Natural killer cell (primary cell): ENCODE measurements at places on chromosomes 6 and 20. TPM values are rescaled to one million over a fixed set of nuclear protein-coding genes. Genes with fewer than 3 reads are reported as not detected.

Gene YTHDF1
- total RNA-seq, result 43.1 TPM

Gene WFDC2
- total RNA-seq, result not detected

GRCh38 chr20:20710443-20711315, 1.8 kb downstream of the RALGAPA2 start:
- no peak for DNase-seq

GRCh38 chr6:16067568-16067967, 61.3 kb upstream of the MYLIP start:
- DNase-seq, result no peak

DNA sequence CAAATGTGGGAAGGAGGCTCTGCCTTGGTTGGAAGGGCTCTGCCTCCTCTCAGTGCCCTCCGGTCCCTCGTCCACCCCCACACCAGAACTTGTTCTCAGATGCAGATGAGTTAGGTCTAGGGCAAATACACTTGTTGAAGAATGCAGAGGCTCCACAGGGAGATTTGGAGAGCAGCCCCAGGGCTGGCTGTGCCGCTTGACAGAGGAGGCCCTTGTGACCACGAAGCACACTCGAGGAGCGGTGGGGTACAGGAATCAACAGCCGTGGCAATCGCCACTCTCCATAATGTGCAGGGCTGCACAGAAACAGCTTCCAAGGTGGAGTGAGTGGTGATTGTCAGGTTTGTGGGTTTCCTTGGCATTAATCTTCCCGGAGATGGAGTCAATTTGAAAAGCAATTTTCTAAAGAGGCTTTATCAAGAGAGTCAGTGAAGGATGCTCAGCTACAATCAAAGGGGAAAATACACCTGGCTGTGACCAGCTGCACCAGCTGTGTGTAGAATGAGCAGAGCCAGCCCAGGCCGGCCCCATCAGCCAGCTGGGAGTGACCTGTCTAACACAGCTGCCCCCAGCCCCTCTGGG, 59.5 kb downstream of the BFSP1 start:
- DNase-seq, result no peak

Gene ECT2L
- 0.12 TPM for total RNA-seq

GRCh38 chr20:55882910-55883309, 122.4 kb downstream of the CBLN4 start:
- no peak for DNase-seq

- no peak for DNase-seq
Measured at GRCh38 chr6:14750059-14750661, 495.7 kb upstream of the JARID2 start.

Gene ABHD16A
- 92.0 TPM for total RNA-seq

Gene SPEF1
- total RNA-seq, result not detected

Gene OOEP
- total RNA-seq, result 1.1 TPM

GRCh38 chr6:121516331-121516730, 80.9 kb downstream of the GJA1 start:
- DNase-seq, result no peak

Gene RCAN2
- not detected for total RNA-seq

- DNase-seq, result peak; percentile 75
Measured at GRCh38 chr20:50804437-50805348, 9.8 kb downstream of the BCAS4 start.

- no peak for DNase-seq
Measured at GRCh38 chr6:107560657-107561056, 70.7 kb downstream of the SOBP start.

DNA sequence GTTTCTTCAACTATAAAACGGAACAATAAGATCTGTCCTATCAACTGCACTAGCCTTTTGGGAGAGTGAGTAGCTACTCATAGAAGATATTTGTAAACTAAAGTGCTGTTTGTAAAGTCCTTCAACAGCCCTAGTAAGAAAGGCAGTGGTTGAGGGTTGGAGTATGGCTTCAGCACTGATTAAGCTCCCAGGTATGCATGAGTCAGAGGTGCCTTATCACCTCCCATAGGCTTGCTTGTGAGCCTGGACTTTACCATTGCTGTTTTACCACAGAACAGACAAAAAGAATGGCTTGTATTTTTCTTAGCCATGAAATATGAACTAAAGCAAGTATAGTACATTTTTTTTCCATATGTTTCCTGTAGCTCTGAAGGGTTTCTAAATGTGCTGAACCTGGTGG, 44.1 kb downstream of the SAMD3 start:
- no peak for DNase-seq

- DNase-seq, result no peak
Measured at GRCh38 chr6:150211700-150212511, 69.1 kb downstream of the PPP1R14C start.

DNA sequence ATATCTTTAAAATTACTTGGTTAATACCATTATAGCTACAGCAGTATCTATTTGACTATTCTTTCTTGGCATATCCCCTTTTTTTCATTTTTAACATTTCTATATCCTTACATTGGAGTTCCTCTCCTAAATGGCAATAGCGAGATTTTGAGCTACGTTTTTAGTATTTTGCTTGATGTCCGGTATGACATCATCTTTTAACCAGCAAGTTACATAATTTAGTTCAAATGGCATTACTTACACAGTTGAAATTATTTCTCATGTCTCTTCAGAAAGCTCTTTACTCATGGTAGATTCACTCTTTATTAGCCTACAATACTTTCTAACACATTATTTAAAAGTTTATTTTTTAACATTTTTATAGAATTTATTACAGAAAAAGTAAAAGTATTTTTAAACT, 701.7 kb upstream of the EPHA7 start:
- no peak for DNase-seq

GRCh38 chr6:43013097-43013842, 476 bp downstream of the MEA1 start:
- no peak for DNase-seq

GRCh38 chr6:136420853-136421252, 129.4 kb downstream of the MAP7 start:
- DNase-seq, result no peak

- DNase-seq, result no peak
Measured at GRCh38 chr6:42026540-42026939, 23.8 kb upstream of the TAF8 start.

Gene AIF1
- 8.7 TPM for total RNA-seq

- DNase-seq, result peak; percentile 78
Measured at GRCh38 chr6:159978291-159979135, 9.6 kb downstream of the IGF2R start.

DNA sequence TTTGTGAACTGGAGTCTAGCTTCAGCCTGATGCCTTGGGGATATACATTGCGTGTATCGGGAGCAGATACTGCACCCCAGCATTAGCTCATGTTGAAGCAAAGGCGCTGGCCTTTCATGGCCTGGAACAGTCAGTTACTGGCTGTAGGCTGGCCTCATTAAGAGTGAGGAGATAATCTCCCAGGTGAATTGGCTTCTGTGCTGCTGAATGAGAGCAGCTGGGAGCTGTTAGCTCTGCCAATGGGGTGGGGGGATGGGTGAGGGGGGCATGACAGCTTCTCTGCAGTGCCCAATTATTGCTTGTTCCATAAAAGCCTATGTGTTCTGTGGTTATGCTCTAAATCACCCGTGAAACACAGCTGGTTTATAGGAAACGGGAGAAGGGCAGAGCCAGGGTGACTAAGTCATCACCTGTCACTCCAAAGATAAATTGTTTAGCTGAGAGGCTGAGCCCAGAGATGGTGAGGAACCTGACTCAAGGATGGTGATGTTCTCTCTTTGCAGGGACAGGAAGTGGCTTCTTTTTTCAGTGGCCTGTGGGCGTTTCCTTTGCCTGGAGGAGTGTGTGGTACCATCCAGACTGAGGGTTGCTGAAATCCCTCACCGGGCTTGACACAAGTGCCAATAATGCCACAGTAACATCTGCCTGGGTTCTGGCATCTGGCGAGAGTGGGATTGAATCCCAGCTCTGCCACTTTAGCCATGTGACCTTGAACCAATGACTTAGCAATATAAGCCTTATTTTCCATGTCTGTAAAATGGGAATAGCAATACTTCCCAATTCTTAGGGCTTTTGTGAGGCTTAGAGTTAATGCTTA, 170.8 kb downstream of the BCAS1 start:
- peak; percentile 78 for DNase-seq

- no peak for DNase-seq
Measured at GRCh38 chr6:57313711-57314471, 3.5 kb upstream of the PRIM2 start.

DNA sequence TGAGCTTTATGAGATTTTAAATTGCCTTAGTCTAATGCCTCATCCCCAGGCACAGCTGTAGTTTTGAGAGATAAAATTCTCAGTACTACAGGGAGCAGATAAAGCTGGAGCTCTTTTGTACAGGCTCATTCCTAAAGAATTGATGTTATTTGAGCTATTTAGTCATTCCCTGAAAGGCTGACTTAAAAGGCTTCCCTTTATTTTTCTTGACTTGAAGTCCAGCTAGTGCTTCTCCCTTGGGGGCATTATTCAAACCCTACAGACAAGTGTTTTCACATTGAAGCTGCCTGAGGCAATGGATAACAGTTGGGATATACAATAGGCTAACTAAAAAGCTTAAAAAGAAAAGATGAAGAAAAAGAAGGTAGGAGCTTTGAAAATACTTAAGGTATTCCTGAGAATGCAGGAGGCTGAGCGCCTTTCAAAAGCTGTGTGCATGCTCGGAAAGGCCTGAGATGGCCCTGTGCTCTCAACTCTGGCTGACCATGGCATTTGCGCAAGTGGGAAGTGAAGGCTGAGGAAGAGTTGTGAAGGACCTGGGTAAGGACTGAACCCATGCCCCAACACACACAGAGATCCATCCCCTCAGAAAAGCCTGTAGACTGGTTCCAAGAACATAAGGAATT, 315.1 kb downstream of the SMOC2 start:
- DNase-seq, result no peak

GRCh38 chr6:139016337-139017213, 12.0 kb upstream of the ABRACL start:
- DNase-seq, result no peak

DNA sequence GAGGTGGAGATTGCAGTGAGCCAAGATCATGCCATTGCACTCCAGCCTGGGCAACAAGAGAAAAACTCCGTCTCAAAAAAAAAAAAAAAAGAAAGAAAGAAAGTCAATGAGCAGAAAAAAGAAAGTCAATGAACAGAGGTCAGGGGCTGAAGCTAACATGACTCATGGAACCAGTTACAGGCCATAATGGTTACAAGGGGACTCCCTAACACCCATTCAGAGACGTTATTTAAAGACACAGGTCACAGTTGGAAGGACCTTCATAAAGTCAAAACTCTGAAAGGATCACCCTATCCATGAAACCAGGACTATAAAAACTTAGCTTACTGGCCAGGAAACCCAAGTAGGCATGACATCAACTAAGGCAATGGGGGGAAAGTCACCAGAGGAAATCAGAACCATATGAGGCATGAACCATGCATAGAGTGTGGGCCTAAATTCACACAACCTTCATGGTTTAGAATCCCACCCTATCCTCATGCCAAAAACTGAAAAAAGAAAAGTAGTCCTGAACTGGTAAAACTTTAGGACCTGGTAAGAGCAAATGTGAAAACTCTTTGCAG, 18.2 kb downstream of the FBXL4 start:
- no peak for DNase-seq

GRCh38 chr20:37870294-37870693, 32.6 kb upstream of the VSTM2L start:
- no peak for DNase-seq
